ENCODE measurements at places on chromosomes 13 and 19.

DNA sequence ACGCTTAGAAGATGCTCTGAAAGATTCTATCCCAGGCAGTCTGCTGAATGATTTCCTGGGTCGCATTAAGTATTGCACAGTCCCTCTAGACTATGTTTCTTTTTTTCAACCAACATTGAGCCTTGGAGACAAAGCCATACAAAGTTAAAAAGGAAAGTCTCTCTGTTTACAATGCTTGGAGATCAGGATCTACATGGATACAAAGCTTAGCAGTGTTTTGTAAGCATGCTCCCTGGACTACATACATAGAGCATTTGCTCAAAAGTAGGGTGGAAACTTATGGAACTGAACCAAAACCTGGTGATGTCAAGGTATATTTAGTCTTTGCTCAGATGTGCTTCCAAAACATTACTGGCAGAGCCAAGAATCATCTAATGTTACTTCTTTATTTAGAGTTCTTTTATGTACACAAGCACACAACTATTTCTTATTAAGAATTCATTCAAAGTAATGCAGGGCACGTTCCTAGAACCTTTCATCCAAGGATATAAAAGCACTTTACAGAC, 241.2 kb downstream of the ABCC4 start:
- no peak for DNase-seq

DNA sequence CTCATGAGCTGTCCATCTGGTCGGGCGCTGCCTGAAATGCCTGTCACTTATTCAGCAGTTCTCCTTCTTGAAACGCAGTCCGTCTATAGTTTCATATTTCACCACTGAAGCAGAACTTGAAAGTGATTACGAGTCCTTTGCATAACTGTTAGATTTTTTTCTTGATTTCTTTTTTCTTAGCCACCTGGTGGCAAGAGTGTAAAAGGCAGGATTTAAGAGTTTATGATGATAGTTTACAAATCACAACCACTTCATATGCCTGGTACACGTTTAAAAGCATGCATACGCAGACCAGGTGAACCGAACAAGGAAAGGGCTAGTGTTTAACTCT, 45.8 kb downstream of the GGACT start:
- peak; percentile 25 for DNase-seq

- DNase-seq, result peak; percentile 36
Observed at GRCh38 chr19:9061879-9062278, 25.0 kb upstream of the OR1M1 start.

DNA sequence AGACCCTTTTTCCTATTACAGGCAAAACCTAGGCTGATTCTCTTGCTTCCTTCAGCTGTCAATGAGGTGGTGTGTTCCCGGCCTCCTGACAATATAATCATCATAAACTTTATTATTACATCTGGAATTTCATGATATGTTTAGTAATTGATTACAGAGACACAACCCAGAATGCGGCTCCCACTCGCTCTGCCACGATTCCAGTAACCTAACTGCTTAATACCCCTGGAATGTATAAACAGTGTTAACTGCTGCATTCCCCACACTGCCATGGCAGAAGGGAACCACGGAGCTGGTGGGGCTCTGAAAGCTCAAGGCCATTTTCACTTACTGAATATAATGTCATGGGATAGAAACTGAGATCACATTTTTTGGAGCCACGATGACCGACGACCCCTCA, 17.1 kb downstream of the TSHZ3 start:
- DNase-seq, result peak; percentile 69

- DNase-seq, result no peak
Observed at GRCh38 chr13:32267836-32268439, 47.2 kb downstream of the ZAR1L start.

DNA sequence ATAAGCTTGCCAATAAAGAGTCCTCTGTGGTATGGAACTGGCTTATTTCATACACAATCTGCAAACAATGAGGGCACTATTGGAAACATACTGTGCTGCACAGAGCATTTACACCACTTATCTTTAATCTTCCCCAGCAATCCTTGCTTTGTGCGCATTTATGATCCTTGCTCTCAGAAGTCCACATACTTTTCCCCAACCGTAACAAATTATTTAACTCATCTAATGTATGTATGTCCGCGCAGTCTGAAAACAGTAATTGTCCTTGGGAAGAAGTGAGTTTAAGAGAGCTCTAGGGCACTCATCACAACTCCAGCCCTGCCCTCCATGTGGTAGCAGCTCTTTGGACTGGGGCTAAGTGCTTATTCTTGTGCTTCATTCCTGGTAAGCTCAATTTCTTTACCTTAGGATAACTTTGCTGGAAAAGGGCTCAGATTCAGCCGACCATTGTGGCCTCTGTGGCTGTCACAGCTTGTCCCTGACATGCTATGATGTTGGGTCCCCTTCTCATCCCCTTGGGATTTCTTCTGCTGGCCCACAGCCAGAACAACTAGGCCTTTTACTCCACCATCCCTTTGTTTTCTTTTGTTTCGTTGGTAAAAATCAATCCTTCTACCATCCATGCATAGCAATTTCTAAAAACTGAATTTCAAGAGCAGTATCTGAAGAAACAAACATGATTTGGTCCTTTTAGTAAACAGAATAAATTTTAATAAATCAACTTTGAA, 152.7 kb downstream of the TNFRSF19 start:
- DNase-seq, result no peak

- DNase-seq, result no peak
Observed at GRCh38 chr19:51027126-51027806, 850 bp upstream of the KLK11 start.

DNA sequence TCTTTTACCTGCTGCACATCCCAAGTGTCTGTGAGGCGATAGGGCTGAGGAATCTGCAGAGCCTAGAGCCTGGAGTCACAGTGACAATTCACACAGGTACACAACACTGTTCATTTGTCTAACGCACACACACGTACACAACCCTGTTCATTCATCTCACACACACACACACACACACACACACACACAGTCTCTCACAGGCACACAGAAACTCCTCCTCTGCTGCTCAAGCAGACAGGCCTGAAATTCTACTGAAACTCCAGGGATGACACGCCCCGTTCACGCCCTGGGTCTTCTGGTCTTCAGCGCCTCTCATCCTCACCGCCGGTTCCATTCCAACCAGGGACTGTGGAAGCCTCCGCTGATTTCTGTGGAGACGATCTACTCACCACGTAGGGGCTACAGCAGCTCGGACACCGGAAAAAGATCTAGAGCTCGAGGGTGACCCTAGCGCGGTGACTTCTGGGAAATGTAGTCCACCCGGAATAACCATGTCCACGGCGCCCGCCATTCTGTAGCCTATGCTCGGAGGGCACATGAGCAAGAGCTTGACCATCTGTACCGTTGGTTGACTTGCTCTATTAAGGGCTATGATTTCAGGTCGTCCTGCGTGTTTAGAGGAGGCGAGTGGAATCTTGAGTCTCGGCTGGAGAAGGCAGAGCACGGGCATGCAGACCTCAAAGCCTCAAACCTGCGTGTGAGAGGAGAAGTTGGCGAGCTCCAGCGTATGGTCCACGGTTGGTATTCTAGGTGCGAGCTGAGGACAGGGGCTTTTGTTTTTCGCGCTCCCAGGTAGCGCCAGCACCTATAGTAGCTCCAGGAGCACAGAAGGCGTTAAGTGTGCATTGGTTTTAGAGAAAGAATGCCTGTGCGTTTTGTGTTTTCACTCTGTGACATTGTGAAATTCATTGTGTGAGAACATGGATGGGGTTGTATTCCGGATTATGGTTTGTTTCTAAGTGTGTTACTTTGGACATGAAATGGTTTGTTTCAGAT, 33.4 kb downstream of the ZNF45 start:
- DNase-seq, result peak; percentile 87

GRCh38 chr13:83881140-83881684, 1.1 kb downstream of the SLITRK1 start:
- DNase-seq, result no peak

DNA sequence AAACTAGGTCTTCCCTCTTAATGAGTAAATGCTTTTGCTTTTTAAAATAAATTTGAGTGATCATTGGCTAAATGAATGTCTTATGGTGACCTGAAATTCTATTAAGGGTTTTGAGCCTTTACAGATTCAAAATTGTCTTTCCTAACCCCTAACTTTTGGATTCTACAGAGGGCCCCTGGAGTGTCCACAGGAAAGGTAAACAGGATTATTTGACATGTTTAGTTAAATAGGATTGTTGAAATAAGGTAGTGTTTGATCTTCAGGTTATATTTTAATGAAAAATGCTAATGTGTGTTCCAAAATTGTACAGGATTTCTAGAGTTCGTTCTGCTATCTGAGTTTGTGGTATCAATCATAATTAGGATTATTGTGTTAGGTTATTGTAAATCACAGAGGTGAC, 55.9 kb upstream of the GJB6 start:
- no peak for DNase-seq

DNA sequence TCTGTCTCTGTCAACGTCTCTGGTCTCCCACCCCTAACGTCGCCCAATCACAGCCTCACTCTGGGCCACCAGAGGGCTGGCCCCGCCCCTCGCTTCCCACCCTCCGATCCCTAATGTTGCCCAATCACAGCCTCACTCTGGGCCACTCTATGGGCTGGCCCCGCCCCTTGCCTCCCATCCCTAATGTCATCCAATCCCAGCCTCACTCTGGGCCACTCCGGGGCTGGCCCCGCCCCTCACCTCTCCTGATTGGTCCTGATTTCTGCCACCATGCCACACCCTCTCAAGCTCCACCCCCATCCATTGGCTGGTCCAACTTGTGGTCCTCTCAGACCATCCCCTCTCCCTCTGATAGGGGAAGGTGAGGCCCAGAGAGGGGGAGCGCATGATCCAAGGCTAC, 24.9 kb downstream of the CELF5 start:
- DNase-seq, result no peak

DNA sequence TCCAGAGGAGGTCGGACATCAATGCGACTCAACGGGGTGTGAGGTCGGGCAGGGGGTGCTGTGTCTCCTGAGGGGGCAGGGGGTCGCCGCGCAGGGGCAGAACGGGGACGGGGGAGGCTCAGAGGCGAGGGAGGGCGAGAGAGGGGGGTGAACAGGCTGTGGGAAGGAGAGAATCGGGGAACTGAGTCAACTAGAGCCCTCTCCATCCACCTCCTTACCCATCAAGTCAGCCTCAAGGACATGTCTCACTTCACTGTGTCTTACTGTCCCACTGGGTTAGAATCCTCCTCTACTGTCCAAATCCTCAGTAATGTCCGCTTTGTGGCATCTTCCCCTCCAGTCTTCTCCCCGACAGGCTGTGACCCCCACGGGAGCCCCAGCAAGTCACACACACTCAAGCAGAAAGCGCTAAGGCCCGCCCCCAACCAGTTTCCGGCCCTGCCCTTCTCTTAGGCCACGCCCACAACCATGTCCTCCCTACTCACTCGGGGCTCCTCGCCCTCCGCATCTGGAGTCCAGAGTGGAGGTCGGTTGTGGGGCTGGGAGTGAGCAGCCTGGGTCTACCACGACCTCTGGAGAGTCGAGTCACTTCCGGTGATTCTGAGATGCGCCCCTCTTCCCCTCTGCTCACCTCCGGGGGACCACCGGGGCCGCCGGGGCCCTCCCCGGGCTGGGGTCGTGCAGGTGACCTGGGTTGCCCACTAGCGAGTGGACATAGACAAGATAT, 9.3 kb downstream of the PLEKHA4 start:
- DNase-seq, result no peak

GRCh38 chr19:13058951-13059660, 43.6 kb downstream of the LYL1 start:
- no peak for DNase-seq

DNA sequence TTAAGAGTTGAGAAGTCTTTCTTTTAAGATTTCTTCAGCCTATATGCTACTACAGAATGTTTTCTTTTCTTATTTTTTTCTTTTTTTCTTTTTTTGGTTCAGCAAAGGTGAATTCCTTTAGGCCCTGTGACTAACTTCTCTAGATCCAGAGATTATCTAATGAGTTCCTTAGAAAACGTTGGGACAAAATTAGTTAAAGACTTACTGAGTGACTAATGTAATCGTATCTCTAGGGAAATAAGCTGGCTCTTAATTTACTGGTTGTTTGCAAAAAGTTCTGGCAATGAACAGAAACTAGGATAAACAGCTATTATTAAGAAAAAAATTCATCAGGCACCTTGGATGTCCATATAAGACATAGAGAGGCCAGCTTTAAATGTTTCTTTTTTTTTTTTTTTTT, 30.7 kb upstream of the CSNK1A1L start:
- peak; percentile 36 for DNase-seq

DNA sequence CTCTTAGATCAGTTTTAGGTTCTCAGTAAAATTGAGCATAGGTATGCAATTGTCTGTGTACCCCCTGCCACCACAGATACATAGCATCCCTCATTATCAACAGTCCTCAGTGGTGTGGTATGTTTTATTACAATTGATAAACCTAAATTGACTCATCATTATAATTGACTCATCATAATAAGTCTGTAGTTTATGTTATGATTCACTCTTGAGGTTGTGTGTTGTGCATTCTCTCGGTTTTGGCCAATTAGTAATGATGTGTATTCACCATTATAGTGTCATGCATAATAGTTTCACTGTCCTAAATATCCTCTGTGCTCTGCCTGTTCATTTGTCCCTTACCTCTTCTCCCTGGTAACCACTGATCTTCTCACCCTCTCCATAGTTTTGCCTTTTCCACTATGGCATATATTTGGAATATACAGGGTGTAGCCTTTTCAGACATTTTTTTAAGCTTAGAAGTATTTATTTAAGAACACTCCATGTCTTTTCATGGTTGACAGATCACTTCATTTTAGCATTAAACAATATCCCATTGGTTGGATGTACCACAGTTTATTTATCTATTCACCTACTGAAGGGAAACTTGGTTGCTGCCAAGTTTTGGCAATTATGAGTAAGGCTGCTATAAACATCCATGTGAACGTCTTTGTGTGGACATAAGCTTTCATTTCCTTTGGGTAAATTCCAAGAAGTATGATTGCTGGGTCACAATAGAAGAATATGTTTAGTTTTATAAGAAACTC, 1620.6 kb upstream of the MIR17HG start:
- peak; percentile 83 for DNase-seq

DNA sequence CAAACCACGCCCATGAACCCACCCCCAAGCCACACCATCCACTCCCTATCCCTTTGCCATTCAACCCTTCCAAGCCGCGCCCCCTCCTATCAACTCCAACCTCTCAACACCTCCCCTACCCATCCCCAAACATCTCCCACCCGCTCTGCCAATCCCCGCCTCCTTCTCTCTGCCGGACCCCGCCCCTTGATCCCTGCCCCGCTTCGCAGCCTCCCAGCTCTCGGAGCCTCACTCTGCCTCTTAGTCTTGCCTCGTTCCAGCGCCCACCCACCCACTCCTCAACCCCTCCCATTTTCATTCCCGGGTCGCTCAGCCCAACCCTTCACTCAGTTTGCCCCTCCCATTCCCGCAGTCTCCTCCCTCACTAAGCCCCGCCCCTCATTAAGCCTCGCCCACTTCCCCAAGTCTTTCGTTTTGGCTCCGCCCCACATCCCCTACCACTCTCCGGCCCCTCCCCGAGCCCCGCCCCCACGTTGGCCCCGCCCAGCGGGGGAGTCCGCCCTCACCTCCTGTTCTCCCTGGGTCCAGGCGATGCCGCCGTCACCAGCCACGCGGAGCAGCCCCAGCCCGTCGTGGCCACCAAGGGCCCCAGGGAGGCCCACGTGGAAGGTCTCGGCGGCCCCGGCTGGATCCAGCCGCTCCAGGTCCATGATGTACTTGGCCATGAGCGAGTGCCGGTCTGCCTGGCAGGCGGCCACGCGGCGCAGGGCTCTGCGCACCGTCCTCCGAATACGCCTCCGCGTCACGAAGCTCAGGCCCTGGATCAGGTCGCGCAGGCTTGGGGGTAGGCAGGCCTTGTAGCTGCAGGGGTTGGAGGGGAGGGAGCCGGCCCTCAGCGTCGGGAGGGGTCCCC, 5.7 kb downstream of the JAK3 start:
- peak; percentile 49 for DNase-seq
